ENCODE measurements at places on chromosomes 7 and 10.

DNA sequence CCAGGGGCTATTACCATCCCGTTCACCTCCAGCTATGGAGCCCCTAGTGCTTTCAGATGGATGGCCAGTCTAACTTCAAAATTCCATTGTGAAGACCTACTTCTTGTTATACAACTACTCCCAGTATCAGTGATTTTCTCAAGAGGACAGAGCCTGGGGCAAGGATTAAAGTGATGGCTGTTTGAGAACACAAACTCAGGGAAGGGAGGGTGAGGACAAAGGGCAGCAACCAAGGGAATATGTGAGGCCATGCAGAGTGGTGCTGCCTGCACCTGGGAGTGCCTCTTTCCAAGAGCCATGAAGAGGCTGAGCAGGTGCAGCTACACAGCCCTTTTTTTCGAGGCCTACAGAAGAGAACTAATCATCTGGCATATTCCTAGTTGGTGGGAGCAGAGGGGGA is 303.5 kb upstream of the BMPER start:
- no peak for DNase-seq

- DNase-seq, result no peak
Observed at GRCh38 chr7:135224027-135224426, 9.6 kb upstream of the STRA8 start.

DNA sequence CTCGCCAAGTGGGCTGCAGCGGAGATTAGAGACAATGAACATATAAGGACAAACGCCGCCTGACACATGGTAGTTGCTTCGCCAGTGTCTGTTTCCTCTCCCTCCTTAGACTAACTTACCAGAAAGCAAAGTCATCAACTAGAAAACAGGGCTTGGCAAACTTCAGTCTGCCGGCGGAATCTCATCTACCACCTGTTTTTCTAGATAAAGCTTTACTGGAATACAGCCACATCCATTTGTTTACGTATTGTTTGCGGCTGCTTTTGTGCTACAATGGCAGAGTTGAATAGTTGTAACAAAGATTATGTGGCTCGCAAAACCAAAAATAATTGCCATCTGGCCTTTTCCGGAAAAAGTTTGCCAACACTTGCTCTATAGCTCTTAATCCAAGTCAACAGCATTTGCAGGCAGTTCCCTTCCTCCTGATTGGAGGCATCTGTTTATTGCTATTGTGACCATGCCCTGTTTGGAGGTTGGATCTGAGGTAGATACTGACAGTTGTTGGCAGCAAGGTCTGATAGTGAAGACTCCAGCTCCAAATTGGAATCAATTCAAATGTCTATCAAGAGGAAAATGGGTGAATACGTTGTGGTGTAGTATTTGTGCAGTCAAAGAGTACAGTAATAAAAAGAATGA is 260.6 kb downstream of the POU6F2 start:
- DNase-seq, result no peak

DNA sequence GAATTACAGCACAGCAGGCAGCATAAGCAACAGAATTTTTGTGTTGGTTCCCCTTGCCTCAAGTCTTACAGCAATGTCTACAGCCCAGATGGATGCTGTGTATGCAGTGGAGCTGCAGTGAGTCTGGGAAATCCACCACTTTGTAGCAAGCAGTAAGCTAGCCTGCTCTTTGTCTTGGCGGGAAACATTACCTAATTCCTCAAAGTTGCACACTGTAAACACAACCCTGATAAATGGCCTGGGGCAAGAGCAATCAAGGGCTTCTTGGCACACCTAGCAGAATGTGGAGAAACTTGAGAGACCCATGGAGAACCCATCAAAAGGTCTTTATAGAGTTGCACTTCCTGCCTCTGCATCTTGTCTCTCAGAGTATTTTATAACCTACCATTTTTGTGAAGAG is 102.0 kb upstream of the FOXP2 start:
- no peak for DNase-seq

DNA sequence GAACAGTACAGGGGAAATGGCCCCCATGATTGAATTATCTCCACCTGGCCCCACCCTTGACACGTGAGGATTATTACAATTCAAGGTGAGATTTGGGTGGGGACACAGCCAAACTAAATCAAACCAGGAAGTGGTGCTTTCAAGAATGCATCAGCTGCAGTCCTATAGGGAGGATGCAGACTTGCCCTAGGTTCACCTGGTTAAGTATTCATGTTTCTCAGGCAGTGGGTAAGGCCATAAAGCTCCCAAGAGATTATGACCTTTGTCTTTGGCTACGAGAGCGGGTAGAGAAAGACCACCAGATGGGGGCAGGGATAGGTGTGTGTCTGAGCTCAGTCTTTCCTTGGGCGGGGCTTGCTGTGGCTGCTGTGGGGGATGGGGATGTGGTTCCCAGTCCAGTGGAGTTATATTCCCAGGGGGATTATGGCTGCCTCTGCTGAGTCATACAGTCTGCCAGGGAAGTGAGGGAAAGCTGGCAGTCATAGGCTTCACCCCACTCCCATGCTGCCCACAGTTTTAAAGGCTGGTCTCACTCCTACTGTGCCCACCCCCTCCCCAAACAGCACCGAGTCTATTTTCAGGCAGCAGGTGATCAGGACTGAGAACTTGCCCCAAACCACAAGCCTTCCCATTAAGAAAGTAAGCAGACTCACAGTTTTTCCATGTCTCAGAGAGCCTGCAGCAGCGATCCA is 8.4 kb upstream of the R3HCC1L start:
- DNase-seq, result no peak

DNA sequence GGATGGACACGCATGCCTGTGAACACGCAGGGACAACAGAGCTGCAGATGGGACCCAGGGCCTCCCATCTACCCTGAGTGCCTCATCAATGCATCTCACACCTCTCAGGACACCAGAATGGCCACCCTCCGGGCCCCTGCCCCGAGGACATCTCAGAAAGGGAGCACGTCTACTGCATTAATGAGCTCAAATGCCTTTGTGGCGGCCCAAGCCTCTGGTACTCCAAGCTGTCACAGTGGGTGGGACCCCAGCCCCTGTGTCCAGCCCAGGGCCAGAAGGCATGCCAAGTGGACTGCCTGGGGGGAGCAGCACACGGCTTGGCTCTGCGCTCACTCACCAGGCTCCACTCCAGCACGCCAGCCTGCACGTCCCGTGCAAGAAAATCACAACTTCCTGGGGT is 52.0 kb downstream of the TCERG1L start:
- no peak for DNase-seq

GRCh38 chr7:92464515-92464914 is 13.2 kb downstream of the ERVW-1 start:
- no peak for DNase-seq

- no peak for DNase-seq
Observed at GRCh38 chr10:60906411-60906810, 37.6 kb downstream of the RHOBTB1 start.

DNA sequence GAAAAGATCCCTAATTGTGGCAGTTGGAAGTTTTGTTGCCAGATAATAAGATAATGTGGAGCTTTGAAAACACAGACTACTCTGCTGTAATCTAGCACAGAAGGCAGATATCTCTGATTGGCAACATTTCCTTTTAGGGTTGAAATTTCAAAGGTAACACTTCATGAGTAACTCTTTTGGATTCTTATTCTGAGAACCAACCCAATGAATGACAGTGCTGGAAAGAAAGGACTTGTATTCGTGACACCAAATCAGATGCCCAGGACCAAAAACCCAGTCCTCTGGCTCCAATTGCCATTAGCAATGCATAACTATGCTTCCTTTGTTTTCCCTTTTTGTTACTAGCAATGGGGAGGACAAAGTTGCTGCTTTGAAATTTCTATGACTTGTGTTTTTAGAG is 41.0 kb upstream of the ELMO1 start:
- no peak for DNase-seq

- DNase-seq, result peak; percentile 15
Observed at GRCh38 chr7:64463636-64464375, 99.1 kb downstream of the ZNF680 start.

GRCh38 chr10:74164716-74165529 is 13.9 kb downstream of the ADK start:
- no peak for DNase-seq

GRCh38 chr10:47441938-47442337 is 42.0 kb downstream of the ANXA8 start:
- DNase-seq, result no peak

DNA sequence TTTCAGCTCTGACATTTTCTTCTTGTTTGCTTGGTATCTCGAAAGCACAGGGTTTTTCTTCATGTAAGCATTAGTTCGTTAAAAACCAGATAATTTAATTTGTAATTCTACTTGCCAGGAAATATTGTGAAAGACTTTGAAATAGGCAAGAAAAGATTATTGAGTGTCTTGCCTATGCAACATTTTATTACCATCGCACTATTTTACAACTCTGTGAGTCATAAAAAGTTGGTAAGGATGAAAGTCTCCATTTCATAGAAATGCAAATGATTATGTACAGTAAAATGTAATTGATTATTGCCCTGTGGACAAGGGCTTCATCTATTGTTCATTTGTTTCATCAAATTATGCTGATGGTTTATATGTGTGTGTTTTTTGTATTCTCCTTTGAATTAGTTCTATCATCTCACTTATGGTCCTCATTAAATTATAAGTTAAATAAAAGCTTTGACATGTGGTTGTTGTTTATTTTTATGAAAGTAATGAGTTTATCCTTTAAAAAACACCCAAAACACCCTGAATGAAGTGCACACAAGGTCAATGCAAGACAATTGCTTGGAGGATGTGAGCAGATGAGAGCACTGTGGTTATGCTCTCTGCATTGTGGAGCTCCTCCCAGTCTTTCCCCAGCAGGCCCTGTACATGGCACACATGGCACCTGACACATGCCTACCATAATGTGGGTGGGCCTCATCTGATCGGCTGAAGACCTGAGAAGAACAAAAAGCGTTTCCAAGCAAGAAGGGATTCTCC is 230.8 kb downstream of the CXCL12 start:
- no peak for DNase-seq

DNA sequence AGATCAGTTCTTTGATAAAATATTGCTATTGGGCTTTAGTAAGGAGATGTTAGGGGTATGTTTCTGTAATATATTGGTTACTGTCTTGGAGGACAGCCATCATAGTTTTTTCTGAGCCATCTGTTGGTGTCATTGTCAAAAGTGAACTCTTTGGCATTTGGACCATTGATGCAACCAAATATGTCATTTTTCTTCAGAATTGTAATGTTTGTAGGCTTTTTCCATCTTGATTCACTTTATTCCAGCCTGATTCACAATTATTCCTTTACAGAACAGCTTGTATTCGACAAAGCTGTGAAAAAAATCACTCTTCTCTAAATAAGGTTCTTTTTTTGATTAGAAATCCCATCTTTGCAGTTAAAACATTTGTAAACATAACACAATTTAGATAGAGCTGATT is 37.4 kb downstream of the SMNDC1 start:
- DNase-seq, result no peak

DNA sequence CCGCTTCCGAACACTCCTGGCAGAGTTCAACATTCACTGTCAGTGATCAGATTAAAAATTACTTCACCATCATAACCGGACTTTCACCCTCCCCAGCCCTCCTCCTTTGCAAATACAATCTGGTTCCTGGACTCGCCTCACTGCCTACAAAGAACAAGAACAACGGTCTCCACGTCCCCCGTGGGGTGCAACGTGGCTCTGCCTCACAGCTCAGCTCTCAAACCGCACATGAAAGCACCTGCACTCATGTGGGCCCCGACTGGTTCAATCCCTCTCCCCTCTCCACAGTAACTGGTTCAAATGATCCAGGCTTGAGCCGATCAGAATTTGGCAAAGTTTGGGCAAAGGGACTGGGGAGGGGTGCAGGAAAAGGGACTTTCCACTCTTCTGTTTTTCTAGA is 21.0 kb downstream of the ASB13 start:
- DNase-seq, result peak; percentile 51

DNA sequence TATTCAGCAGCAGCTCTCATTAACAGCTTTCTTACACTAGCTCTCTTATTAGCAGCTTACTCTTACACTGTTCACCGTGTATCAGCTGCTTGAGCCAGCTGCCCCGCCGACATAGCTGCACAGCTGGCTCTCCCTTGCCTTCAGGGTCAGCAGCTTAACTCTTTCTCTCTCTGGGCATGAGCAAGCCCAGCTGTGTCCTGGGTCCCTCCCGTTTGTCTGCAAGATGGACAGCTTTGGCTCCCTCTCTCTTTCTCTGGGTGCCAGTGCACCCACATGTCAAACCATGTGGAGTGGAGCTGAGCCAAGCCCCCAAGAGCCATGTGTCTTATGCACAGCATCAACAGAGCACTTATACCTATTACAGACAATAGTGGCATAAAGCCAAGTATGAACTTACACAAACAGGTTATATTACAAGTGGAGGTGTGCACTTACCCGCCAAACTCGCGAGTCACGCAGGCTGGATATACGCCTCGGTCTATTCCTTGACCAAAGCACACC is 35.7 kb upstream of the MTPAP start:
- DNase-seq, result no peak

GRCh38 chr10:6101181-6101580 is 12.3 kb downstream of the RBM17 start:
- DNase-seq, result no peak

DNA sequence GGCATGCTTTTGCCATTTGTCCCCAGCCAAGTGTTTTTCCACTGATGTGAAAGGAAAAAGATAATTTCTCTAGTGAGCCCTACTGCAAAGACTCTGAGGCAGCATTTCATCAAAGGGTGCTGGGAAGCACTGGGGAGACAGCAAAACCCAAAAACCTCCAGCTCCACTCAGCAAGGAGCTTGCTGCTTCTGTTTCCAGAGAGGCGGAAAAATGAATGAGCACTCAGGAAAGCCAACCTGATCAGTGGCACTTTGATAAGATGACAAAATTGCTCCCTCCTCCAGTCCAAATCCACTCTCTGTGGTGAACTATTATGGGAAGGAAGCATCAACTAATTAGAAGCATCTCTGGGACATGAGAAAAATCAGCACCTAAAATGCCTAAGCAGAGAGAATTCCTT is 68.2 kb downstream of the ATXN7L1 start:
- DNase-seq, result no peak

DNA sequence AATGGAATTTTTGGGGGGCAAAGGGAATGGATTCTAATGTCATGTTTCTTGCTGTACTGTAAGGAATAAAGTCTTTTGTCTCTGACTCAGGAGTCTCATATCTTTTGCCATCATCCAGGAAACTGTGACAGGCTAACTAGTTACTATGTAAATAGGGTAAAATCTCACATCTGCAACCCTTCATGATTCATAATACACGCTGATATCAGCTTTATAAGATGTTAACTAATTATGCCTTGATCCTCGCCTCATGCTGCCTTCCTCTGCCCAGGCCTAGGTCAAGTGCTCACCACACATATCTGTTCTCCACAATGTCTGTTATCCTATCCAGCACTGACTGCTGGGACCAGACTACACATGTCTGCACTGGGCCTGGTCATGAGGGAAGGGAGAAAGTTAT is 81.3 kb upstream of the CXCL12 start:
- no peak for DNase-seq

- DNase-seq, result no peak
Observed at GRCh38 chr7:57651006-57651405, 201.0 kb downstream of the ZNF716 start.

- no peak for DNase-seq
Observed at GRCh38 chr7:39265641-39266591, 288.2 kb downstream of the POU6F2 start.

GRCh38 chr7:129843978-129844840 is 108.6 kb downstream of the UBE2H start:
- DNase-seq, result no peak

- DNase-seq, result no peak
Observed at GRCh38 chr7:132354527-132354926, 221.7 kb downstream of the PLXNA4 start.

Data from hindlimb muscle (tissue), 1 donor.